ENCODE measurements at places on chromosomes 7 and 10. TPM values are rescaled to one million over a fixed set of nuclear protein-coding genes. Genes with fewer than 3 reads are reported as not detected.

- H3K27ac ChIP-seq = no peak overlapping the region
- H3K4me1 ChIP-seq = no peaks in the 10 kb centered on the region
- DNase-seq = no peak
- H3K27me3 ChIP-seq = no peaks in the 10 kb centered on the region
- no peaks in the 10 kb centered on the region for H3K36me3 ChIP-seq
Observed at GRCh38 chr7:116653204-116653603, 18.8 kb upstream of the MET start.

DNA sequence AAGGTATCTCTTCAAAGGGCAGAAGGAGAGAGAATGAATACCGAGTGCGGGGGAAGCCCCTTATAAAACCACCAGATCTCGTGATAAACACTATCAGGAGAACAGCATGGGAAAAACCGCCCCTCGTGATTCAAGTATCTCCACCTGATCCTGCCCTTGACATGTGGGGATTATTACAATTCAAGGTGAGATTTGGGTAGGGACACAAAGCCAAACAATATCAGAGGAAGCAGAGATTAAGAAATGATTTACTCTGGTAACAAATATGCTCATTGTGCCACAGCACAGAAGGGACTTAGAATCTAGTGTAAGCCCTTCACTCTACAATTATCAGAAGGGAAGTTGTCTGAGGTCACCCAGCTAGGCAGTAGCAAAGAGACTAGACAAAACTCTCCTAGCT is 40.1 kb upstream of the ZNRF2 start:
- no peaks in the 10 kb centered on the region for H3K27me3 ChIP-seq
- no peak overlapping the region for H3K27ac ChIP-seq
- H3K36me3 ChIP-seq = no peaks in the 10 kb centered on the region
- peaks cover 16% of the 10 kb centered on the region for H3K4me1 ChIP-seq

The BMPER gene
- total RNA-seq = 7.7 TPM

DNA sequence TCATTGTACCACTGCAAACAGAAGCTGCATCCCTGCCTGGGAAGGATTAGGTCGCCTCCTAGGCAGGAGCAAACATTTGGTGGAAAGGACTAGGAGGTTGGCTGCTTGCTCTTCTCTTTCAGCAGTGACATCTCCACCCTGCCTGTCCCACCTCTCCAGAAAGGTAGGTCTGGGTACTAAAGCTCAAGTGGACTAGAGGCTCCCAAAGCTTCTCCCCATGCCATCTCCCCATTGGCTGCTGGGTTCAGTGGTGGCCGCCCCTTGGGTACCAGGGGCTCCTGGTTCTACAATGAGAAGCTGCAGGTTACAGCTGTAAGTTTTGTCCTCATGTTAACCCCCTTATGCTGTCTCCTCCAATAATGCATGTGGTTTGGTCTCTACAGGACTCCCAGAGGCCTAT is 180.7 kb upstream of the MKI67 start:
- no peaks in the 10 kb centered on the region for H3K27me3 ChIP-seq
- H3K4me1 ChIP-seq = no peaks in the 10 kb centered on the region
- H3K36me3 ChIP-seq = no peaks in the 10 kb centered on the region
- no peak overlapping the region for H3K27ac ChIP-seq
- no peak for DNase-seq

DNA sequence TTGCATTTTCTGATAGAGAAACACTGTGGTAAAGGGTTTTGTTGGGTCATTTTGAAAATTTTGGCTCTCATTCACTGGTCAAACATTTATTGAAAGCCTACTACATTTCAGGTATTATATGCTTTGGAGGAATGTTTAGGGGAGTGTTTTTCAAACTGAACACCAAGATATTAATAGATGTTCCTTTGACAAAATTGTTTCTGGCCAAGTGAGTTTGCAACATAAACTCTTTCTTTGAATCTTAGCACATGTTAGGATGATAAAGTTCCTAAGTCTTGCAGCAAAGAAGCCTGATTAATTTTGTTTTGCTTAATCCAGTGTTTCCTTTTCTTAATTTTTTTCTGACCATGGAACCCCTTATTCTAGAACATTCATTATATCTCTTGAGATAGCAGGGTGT is 232.5 kb upstream of the PHYHIPL start:
- DNase-seq = no peak
- no peaks in the 10 kb centered on the region for H3K36me3 ChIP-seq
- H3K27me3 ChIP-seq = no peaks in the 10 kb centered on the region
- H3K27ac ChIP-seq = no peak overlapping the region
- no peaks in the 10 kb centered on the region for H3K4me1 ChIP-seq
- no peak overlapping the region for H3K4me3 ChIP-seq

The INHBA gene
- total RNA-seq = 8.0 TPM

GRCh38 chr10:132835848-132836233 is 49.9 kb upstream of the NKX6-2 start:
- peaks cover 70% of the 10 kb centered on the region for H3K27me3 ChIP-seq
- DNase-seq = no peak
- no peak overlapping the region for H3K27ac ChIP-seq
- no peak overlapping the region for H3K4me3 ChIP-seq
- H3K36me3 ChIP-seq = no peaks in the 10 kb centered on the region

GRCh38 chr10:60212195-60212594 is 177.5 kb downstream of the ANK3 start:
- no peak overlapping the region for H3K27ac ChIP-seq
- no peak for DNase-seq
- H3K36me3 ChIP-seq = no peaks in the 10 kb centered on the region
- H3K4me1 ChIP-seq = no peaks in the 10 kb centered on the region
- no peak overlapping the region for H3K4me3 ChIP-seq
- no peaks in the 10 kb centered on the region for H3K27me3 ChIP-seq

- no peaks in the 10 kb centered on the region for H3K27me3 ChIP-seq
- H3K27ac ChIP-seq = no peak overlapping the region
- H3K4me3 ChIP-seq = no peak overlapping the region
- H3K4me1 ChIP-seq = peaks cover 25% of the 10 kb centered on the region
- H3K36me3 ChIP-seq = no peaks in the 10 kb centered on the region
Observed at GRCh38 chr10:79358811-79359210, 11.5 kb downstream of the PPIF start.

GRCh38 chr10:106479636-106480035 is 684.9 kb downstream of the SORCS1 start:
- no peak overlapping the region for H3K27ac ChIP-seq
- no peak for DNase-seq
- H3K4me1 ChIP-seq = no peaks in the 10 kb centered on the region
- H3K36me3 ChIP-seq = no peaks in the 10 kb centered on the region
- H3K4me3 ChIP-seq = no peak overlapping the region

DNA sequence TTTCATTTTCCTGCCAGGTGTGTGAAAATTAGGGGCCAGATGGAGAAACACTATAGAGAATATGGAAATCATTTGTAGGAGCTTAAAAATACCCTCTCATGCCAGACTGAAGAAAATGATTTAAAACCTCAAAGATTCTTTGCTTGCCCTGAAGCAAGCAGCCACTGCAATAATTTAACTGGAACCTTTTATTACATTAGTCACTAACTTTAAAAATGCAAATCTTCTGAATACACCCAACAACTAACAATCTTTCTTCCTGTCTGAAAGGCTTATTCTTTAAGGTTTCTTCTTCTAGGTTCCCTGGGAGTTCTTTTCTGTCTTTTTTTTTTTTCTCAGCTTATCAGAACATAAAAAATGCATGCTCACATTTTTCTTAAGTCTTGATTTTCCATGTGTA is 238.5 kb upstream of the KMT2E start:
- no peak overlapping the region for H3K4me3 ChIP-seq
- no peaks in the 10 kb centered on the region for H3K4me1 ChIP-seq
- H3K27me3 ChIP-seq = no peaks in the 10 kb centered on the region
- DNase-seq = no peak

GRCh38 chr10:57948796-57949195 is 318.9 kb downstream of the IPMK start:
- no peaks in the 10 kb centered on the region for H3K36me3 ChIP-seq
- H3K4me1 ChIP-seq = no peaks in the 10 kb centered on the region
- no peak overlapping the region for H3K4me3 ChIP-seq
- H3K27me3 ChIP-seq = no peaks in the 10 kb centered on the region
- H3K27ac ChIP-seq = no peak overlapping the region
- DNase-seq = no peak

DNA sequence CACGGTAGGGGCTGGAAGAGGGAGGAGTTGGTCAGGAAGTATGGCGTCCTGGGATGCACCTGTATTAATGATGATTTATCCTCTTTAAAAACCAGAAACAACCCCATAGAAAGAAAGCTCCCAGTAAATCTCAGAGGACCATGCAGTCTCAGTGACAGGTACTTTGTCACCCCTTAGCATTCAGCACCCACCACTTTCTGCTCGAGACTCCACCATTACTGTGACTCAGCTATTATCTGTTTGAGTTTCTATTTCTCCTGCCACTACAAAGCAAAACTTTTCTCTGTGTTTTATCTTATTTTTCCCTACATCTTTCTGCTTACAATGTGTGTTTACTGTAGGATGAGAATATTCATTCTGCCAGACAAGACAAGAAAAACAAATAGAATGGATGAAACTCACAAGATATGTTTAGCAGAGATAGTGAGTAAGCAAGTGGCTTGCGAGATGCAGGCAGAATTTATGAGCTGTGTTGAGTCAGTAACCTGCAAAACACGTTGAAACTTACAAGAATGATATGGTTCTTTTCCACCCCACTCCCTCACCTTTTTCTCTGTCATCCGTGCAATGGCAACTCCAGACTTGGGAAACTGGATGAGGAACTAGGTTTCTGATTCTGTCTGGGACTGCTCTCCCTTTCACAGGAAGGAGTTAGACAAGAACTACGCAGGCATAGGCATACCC is 127.1 kb downstream of the AOAH start:
- H3K4me3 ChIP-seq = no peak overlapping the region
- H3K27me3 ChIP-seq = no peaks in the 10 kb centered on the region
- DNase-seq = no peak
- no peak overlapping the region for H3K27ac ChIP-seq
- no peaks in the 10 kb centered on the region for H3K4me1 ChIP-seq

DNA sequence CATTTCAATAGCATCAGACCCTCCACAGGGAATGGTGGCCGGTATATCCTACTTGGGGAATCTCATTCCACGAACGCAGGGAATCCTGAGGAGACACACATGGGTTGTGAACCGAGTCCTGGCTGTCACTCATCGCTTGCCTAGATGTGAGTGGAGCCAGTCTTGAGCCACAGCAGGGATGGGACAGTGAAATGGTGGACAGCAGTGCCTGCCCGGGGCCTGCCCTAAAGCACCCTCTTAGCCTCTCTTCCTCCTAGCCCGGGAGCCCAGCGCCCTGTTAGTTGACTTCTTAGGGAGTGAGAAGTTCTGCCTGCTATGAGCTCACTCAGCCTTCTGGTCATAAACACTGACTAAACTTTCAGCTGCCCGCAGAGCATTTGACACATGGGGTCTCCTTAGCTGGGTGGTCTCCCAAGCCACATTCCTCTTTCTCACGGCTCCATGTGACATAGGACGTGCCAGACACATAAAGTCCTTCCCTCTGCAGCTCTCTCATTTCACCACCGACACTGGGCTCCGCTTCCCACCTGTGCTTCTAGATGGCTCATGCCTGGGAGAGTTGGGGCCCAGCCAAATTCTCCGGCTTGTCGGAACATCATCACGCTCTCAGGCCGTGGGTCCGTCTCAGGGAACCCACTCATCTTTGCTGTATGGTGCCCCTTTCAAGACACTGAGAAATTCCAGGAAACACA is 60.9 kb downstream of the TCERG1L start:
- H3K27me3 ChIP-seq = peaks cover 4% of the 10 kb centered on the region
- DNase-seq = peak; percentile 36
- no peaks in the 10 kb centered on the region for H3K36me3 ChIP-seq
- H3K4me3 ChIP-seq = no peak overlapping the region
- no peaks in the 10 kb centered on the region for H3K4me1 ChIP-seq

DNA sequence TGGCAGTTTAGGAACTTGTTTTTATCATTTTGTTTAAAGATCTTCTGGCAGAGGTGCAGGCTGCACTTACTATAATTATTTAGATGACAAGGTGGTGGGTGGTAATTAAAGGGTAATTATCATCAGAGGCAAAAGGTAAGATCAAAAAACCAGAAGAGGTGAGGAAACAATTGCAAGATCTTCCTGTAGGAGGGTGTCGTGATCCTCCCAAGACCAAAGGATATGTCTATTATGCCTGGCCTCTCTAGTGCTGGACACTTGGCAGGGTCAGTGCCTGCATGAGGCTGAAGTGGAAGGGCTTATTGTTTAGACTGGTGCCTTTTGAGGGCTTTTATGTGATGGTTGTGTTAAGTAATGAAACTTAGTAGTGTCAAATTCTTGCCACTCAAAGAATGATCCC is 1.8 kb upstream of the WAPL start:
- H3K36me3 ChIP-seq = no peaks in the 10 kb centered on the region
- no peaks in the 10 kb centered on the region for H3K27me3 ChIP-seq
- peaks cover 39% of the 10 kb centered on the region for H3K4me1 ChIP-seq
- no peak overlapping the region for H3K27ac ChIP-seq
- no peak overlapping the region for H3K4me3 ChIP-seq

GRCh38 chr7:18290865-18291264 is 204.7 kb upstream of the HDAC9 start:
- no peak for DNase-seq
- no peaks in the 10 kb centered on the region for H3K36me3 ChIP-seq
- H3K4me1 ChIP-seq = peaks cover 9% of the 10 kb centered on the region

DNA sequence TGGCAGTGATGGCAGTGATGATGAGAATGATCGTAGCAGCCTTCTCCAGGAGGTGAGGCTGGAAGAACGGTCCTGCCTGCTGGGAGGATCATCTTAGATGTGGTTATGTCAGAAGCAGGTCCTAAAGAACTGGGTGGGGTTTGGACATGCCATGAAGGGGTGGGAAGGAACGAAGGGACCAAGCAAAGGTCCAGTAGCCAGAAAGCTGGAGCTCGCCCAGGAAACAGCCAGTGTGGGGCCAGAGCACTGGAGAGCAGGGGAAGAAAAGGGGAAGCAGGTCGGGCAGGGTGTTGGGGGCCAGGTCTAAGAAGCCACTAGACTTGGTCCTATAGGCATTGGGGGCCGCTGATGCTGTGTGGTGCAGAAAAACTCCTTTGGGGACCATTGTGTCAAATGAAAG is 127.4 kb downstream of the RGS10 start:
- DNase-seq = peak; percentile 14
- H3K4me3 ChIP-seq = no peak overlapping the region

The OR2A42 gene
- not detected for total RNA-seq

The TCAF1 gene
- total RNA-seq = 49.3 TPM

The LRRC4 gene
- 24.4 TPM for total RNA-seq

- peaks cover 46% of the 10 kb centered on the region for H3K4me1 ChIP-seq
- no peak overlapping the region for H3K27ac ChIP-seq
- no peak for DNase-seq
- H3K27me3 ChIP-seq = no peaks in the 10 kb centered on the region
- H3K36me3 ChIP-seq = no peaks in the 10 kb centered on the region
Observed at GRCh38 chr10:69125554-69125953, 1.6 kb downstream of the VPS26A start.

GRCh38 chr7:117312593-117313580 is 10.0 kb downstream of the WNT2 start:
- H3K27ac ChIP-seq = no peak overlapping the region
- H3K4me3 ChIP-seq = no peak overlapping the region
- H3K36me3 ChIP-seq = no peaks in the 10 kb centered on the region
- H3K27me3 ChIP-seq = no peaks in the 10 kb centered on the region
- DNase-seq = peak; percentile 69

DNA sequence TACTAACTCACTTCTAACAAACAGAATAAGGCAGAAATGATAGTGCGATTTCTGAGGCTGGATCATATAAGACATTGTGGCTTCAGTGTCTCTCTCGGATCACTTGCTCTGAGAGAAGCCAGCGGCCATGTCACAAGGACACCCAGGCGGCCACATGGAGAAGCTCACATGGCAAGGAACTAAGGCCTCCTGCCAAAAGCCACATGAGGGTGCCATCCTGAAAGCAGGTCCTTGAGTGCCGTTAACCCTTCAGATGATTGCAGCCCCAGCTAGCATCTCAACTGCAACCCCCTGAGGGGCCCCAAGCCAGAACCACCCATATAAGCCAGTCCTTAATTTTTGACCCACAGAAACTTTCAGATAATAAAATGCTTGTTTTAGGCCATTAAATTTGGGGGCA is 6.9 kb upstream of the VDAC2 start:
- H3K4me3 ChIP-seq = no peak overlapping the region
- no peaks in the 10 kb centered on the region for H3K4me1 ChIP-seq
- H3K27me3 ChIP-seq = no peaks in the 10 kb centered on the region
- no peak overlapping the region for H3K27ac ChIP-seq

The LEP gene
- 0.16 TPM for total RNA-seq

Data from left lung (tissue), 14 donors.